Upper lobe of right lung (tissue), 1 donor: ENCODE measurements at places on chromosomes 11 and 22.
A peak's percentile ranks its signal among the peaks of the same experiment; 100 is the strongest.

DNA sequence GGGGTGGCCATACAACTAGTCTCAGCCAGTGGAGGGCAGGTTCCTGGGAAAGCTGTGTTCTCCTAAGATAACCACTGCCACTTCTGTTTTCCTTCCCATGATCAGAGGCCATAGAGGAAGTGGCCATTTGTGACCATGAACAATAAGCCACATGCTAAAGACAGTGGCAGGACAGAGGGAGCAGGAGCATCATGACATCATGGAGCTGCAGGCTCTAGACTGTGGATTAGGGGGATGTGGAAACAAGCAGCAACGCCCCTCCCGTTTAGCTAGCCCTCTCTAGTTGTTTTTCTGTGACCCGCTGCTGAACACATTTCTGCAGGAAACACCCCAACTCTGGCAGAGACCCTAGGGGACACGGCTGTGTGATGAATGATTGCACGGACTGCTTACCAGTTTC, 195.0 kb upstream of the NECTIN1 start:
- no peak for DNase-seq

- DNase-seq, result peak; percentile 46
Observed at GRCh38 chr22:25364281-25364680, 144.8 kb downstream of the CRYBB2 start.

GRCh38 chr11:88308576-88308975, 29.0 kb downstream of the CTSC start:
- no peak for DNase-seq

GRCh38 chr11:70305501-70305900, 35.0 kb downstream of the PPFIA1 start:
- DNase-seq, result no peak

DNA sequence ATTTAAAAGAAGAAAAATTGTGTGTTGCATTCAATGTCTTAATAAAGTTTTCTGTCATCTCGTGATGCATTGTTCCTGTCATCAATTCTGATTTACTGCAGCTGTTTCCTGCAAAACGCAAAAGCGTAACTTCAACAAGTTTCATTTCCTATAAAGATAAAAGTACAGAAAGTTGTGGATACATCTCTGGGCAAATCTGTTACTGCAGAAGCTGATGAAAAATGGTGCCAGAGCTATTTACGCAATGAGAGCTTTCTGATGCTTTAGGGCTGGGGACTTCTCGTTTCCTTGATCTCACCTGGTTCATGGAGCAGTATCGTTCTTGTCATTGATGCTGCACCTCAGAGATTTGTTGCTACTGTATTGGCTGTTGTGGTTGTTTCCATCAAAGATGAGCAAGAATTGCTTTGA, 15.5 kb upstream of the MS4A12 start:
- DNase-seq, result no peak

GRCh38 chr11:109641549-109641948, 219.6 kb downstream of the C11orf87 start:
- DNase-seq, result no peak

GRCh38 chr11:133835593-133836548, 9.4 kb downstream of the SPATA19 start:
- no peak for DNase-seq

- DNase-seq, result no peak
Observed at GRCh38 chr11:108341654-108342053, 118.8 kb downstream of the ATM start.

GRCh38 chr22:32204040-32204855, 625 bp downstream of the RFPL2 start:
- DNase-seq, result no peak

GRCh38 chr11:19651028-19651427, 61.6 kb upstream of the NAV2 start:
- DNase-seq, result no peak

DNA sequence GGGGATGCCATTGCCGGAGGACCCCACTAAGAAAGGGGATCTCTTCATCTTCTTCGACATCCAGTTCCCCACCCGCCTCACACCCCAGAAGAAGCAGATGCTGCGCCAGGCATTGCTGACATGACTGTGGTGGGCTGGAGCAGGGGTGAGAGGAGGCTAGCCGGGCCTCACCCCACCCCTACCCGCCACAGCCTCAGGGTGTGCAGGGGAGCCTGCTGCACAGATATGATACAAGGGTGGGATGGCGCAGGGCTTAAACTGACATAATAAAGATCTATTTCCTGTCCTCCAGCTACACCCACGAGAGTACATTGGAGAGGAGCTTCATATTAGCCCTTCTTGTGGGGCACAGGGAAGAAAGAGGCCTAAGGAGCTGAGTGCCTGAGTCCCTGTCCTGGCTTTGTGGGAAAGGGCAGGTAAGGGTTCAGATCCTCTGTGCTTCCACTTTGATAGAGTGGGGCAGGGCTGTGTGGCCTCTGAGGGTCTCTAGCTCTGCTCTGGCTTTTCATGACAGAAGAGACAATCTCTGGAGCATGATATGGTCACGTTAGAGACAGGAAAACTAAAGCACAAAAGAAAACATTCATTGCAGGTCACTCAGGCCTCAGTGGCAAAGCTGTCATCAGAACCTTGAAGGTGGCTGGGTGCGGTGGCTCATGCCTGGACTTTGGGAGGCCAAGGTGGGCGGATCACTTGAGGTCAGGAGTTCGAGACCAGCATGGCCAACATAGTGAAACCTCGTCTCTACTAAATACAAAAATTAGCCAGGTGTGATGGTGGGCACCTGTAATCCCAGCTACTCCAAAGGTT, 12.4 kb downstream of the UCP2 start:
- DNase-seq, result no peak

DNA sequence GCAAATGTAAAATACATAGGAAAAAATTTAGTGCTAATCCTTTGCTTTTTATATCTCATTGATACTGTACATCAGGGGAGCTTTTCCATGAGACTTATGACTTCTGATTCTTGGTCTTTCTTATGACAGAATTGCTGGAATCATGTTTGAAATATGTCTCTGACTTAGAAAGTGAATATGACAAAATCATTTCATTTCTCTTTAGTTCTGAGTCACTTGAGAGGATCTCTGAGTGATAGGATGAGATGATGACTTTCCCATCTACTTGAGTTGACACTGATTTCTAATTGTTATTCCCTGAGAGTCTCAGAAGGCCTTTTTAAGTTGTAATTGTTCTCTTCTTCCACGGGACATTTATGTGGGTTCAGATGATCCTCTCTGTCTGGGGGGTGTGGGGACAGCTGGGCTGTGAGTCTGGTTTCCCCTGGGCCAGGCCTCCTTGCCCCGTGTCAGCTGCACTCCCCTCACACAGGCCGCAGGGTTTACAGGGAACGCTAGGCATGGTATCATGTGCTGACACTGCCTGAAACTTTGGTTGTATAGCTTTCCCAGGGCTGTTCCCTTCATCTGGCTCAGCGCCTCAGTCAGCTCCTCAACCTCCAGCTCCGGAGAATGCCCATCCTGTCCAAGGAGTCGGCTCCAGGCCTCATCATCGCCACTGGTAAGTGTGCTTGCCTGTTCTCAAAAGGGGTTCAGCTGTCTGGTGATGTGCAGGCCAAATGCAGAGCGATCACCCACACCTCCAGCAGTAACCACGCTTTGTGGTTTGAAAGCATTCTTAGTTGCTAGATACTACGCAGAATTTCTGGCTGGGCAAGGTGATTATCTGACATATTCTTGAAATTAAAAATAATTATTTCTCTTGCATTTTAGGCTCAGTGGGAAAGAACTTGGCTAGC, 69.5 kb upstream of the SORL1-AS1 start:
- no peak for DNase-seq

GRCh38 chr22:36405671-36406538, 18.1 kb upstream of the MYH9 start:
- peak; percentile 83 for DNase-seq

DNA sequence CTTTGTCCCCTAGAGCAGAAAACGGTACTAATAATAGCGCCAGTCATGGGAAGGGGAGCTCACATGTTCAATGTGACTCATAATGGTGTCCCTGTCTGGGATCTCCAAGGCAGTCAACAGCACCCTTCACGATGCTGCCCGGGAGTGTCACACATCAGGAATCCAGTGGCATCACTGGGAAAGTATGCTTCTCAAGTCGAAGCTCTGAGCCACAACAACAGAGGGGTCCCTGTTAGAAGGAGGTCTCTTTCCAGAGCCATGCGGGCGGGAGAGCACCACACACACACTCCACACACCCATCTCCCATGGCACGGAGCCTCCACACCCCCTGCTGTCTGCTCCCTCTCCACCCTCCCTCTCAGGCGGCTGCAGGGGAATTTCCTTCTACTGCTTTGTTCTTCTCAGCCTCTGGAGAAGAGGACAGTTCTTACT, 119.7 kb downstream of the ETS1 start:
- DNase-seq, result no peak

DNA sequence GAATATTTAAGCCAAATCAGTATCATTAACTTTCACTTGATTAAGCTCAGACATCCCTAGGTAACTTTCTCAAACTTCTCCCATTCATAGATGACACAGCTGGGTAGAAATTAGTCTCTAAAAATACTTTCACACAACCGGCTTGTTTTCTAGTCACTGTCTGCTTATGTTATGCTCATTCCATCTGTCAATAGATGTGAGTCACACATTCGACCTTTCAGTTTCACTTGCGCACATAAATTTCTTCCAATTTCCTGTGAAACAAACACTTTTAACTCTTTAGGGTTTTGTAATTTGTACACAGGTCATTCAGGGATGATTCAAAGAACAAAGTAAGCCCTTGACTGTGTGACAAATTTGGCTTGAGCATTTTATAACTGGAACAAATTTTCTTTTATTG, 723.0 kb downstream of the KCNA4 start:
- DNase-seq, result no peak

DNA sequence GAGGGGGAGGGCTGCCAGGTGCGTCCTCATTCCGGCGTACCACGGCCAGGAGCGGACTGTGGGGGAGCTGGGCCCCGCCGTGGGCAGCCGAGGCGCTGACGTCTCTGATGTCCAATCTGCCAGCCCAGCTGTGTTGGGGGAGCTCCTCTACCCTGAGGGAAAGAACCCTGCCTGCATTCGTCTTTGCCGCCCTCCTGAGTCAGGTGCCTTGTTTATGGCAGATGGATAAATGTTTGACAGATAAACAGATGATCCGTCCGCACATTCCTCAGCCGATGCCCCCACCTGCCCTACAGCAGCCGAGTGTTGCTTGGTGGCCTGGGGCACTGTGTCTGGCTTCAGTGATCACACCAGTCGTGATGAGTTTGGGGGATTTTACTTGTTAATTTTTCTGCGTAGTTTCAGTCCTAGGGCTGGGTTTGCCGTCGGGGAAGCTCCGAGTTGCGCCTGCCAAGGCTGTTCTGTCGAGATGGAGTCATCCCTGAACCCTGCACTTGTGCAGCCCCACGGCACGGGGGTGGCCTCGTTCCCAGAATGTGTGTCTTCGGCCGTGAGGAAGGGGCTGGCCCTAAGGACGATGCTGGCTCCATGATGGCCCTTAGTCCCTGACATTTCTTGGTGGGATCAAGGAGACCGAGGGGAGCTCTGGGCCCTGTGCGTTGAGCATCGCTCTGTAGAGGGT, 1083.9 kb downstream of the BRD1 start:
- no peak for DNase-seq

- DNase-seq, result no peak
Observed at GRCh38 chr11:6156628-6157359, 13.3 kb downstream of the OR52B2 start.

GRCh38 chr22:32632512-32633315, 158.1 kb downstream of the FBXO7 start:
- no peak for DNase-seq

- DNase-seq, result peak; percentile 89
Observed at GRCh38 chr11:64122411-64123410, 43.2 kb downstream of the MACROD1 start.

GRCh38 chr11:62726156-62726914, 922 bp downstream of the HNRNPUL2 start:
- no peak for DNase-seq

GRCh38 chr11:65900125-65900898, at the start of gene FOSL1:
FOSL1 (minus strand) TSS chr11:65900388; CDS start chr11:65900339, 49 bp downstream.
- DNase-seq, result peak; percentile 97

DNA sequence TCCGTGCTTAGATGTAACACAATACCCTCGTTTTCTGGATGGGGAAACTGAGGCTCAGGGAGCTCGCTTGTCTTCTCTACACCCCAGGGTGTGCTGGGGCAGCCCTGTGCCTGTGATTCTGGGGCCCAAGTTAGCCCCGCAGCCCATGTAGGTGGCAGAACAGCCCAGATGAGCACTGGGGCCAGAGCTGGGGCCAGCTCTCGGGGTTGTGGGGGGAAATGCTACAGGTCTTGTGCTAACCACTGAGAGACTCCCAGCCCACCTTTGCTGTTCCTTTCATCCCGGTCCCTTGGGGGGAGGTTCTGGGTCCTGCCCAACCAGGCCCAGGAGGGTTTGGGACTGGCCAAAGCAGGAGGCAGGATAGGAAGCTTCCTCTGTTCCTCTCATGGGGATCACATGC, 13.5 kb downstream of the MYEOV start:
- DNase-seq, result peak; percentile 34

GRCh38 chr22:38429499-38430068, 25.4 kb downstream of the KCNJ4 start:
- no peak for DNase-seq

DNA sequence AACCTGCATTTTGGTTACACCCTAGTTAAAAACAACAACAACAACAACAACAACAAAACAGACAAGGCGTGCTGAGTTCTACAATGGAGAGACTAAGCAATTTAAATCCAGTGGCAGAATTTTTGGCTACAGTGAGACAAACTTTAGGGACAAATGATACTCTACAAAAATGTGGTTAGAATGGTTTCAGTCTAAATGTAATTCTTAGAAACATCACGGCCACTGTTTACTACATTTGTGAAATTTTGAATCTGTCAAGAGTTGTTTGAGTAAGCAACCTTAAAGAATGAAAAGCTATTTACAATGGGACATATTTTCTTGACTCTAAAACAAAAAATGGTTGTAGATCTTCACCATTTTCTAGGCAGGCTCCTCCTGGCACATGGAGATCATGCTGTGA, 259.4 kb downstream of the SWAP70 start:
- DNase-seq, result no peak

GRCh38 chr11:11320825-11321224, 32.2 kb downstream of the CSNK2A3 start:
- DNase-seq, result no peak

GRCh38 chr11:43852057-43852636, 28.5 kb upstream of the ALKBH3 start:
- no peak for DNase-seq

- DNase-seq, result no peak
Observed at GRCh38 chr11:19345848-19346681, 105.3 kb upstream of the E2F8 start.

DNA sequence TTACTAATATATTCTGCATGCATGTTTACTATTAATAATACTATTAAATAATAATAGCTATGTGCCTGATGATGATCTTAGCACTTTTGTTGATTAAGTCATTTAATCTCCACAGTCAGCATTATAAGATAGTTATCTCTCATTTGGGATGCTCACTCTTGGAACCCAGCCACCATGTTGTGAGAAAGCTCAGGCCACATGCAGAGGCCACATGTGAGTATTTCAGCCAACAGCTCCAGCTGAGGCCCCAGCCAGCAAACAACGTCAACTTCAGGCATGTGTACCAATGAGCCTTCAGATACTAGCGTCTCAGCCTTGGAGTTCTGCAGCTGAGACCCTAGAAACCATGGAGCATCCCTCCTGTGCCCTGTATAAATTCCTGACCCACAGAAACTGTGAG, 798.1 kb upstream of the LRRC4C start:
- no peak for DNase-seq

GRCh38 chr11:60777572-60777971, 7.6 kb upstream of the MS4A10 start:
- DNase-seq, result peak; percentile 12

- DNase-seq, result no peak
Observed at GRCh38 chr22:37848587-37849088, 581 bp upstream of the EIF3L start.

- no peak for DNase-seq
Observed at GRCh38 chr11:33062137-33062536, 22.8 kb downstream of the TCP11L1 start.

- DNase-seq, result no peak
Observed at GRCh38 chr11:88807349-88807748, 258.4 kb downstream of the GRM5 start.
